Cardiac fibroblast (primary cell): ENCODE measurements at places on chromosomes 5 and 9.

DNA sequence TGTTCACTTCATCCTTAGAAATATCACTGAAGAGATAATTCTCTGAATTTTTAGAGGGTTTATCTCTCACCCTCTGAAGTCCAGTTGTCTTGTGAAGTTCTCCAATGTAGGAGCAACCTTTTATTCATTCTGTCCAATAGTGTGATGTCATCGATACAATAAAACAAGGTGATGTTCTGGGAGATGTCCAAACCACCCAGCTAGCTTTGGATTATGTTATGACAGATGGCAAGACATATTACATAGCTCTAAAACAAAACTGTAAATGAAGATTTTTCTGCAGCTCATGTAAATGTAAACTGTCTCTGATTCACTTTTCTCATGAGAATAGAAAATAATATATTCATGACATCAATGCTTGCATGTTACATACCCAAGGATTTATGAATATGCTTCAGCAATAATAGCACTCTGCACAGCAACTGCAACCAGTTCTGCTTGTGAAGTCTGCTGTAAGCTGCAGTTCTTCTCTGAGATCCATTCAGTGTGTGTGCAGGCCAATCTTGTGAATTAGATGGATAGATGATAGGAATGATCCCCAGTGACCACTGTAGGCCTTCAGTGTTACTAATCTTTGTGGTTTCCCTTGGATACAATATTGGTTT, 172.6 kb upstream of the CDH12 start:
- DNase-seq, result no peak

GRCh38 chr9:133718563-133719315, 19.4 kb downstream of the SARDH start:
- DNase-seq, result no peak

DNA sequence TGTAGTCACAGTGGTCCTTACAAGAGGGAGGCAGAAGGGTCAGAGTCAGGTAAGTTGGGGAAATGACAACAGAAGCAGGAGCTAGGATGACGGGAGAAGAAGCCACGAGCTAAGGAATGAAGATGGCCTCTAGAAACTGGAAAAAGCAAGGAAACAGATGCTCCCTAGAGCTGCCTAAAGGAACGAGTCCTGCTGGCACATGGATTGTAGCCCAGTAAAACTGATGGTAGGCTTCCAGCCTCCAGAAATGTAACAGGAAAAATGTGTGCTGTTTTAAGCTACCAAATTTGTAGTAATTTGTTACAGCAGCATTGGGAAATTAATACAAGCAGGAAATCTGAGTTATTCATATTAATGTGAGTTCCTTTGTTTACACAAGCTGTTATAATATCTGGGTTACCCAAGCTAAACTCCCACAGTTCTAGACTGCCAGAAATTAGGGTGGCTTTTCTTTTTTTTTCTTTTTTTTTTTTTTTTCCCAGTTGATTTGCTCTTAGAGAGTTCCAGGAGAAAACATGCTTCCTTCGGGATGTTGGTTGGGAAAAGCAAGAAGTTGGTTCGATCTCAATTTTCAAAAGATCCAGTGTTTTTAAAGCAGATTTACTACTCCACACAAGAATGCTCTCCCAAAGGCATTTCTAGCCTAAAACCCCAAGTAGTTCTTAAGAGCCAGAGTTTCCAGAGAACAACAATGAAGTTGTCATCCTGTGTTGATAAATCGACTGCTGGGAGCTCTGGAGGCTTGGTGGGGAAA, 400.0 kb upstream of the SLC24A2 start:
- no peak for DNase-seq

- no peak for DNase-seq
Observed at GRCh38 chr5:79285833-79286232, 49.9 kb downstream of the JMY start.

GRCh38 chr5:53779541-53779981, 219.1 kb downstream of the NDUFS4 start:
- peak; percentile 78 for DNase-seq

- DNase-seq, result no peak
Observed at GRCh38 chr5:2262620-2263019, 379.9 kb upstream of the IRX4 start.
